ENCODE measurements at places on chromosomes 2 and 18. TPM values are rescaled to one million over a fixed set of nuclear protein-coding genes. Genes with fewer than 3 reads are reported as not detected.

DNA sequence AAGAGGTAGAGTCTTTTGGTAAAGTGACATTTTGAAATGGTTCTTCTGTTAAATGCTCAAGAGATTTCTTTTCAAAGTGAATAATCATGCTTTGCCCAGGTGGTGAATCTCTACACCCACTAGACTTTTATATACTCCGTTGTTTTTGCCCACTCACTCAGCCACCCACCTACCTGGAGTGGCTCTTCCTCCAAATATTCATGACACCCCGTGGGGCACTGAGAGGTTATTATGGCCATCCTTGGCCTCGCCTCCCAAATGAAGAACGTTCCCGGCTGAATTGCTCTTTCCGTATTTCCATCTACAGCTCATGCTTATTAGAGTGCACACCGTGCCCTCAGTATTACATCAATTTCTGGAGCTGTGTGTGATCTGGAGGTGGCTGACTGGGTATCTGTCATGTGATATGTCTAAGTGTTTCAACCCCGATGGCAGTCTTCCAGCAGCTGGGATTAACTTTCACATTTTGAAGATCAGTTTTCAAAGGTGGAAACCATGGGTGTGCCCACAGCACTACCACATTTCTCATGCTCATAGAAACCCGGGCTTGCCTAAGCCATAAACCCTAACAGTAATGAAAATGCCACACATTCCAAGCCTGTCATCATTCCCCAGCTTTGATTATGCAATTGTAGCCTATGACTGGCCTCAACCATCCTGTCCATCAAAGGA is 406.6 kb upstream of the MMADHC start:
- H3K27ac ChIP-seq, result no peak overlapping the region
- H3K36me3 ChIP-seq, result no peaks in the 10 kb centered on the region

GRCh38 chr2:52077159-52077558 is 1045.2 kb upstream of the NRXN1 start:
- no peaks in the 10 kb centered on the region for H3K4me1 ChIP-seq
- no peak overlapping the region for H3K27ac ChIP-seq
- H3K36me3 ChIP-seq, result no peaks in the 10 kb centered on the region
- H3K27me3 ChIP-seq, result no peaks in the 10 kb centered on the region
- H3K4me3 ChIP-seq, result no peak overlapping the region

DNA sequence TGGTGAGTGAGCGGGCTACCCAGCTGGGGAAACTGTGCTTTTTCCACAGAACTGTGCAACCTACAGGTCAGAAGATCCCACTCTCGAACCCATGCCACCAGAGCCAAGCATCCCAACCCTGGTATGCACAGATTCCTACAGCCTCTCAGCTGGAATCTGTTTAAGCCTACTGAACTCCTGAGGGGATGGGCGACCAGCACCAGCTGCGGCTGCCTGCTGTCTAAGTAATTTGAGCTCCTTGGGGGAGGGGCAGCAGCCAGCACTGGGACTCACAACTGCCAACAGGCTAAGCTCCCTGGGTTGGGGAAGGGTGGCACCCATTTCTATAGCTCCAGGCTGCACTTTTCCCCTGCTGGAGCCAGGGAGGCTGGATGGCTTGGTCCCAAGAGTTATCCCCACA is 11.8 kb downstream of the CYP27C1 start:
- H3K27me3 ChIP-seq, result peaks cover 45% of the 10 kb centered on the region
- H3K4me1 ChIP-seq, result no peaks in the 10 kb centered on the region
- no peak overlapping the region for H3K4me3 ChIP-seq
- H3K36me3 ChIP-seq, result no peaks in the 10 kb centered on the region
- DNase-seq, result no peak

GRCh38 chr18:78934551-78935225 is 44.9 kb upstream of the SALL3 start:
- H3K36me3 ChIP-seq, result no peaks in the 10 kb centered on the region
- no peak overlapping the region for H3K4me3 ChIP-seq
- no peak for DNase-seq

- no peak overlapping the region for H3K27ac ChIP-seq
- no peaks in the 10 kb centered on the region for H3K36me3 ChIP-seq
- H3K27me3 ChIP-seq, result no peaks in the 10 kb centered on the region
- H3K4me3 ChIP-seq, result no peak overlapping the region
- no peak for DNase-seq
- H3K4me1 ChIP-seq, result no peaks in the 10 kb centered on the region
Observed at GRCh38 chr2:60246583-60246982, 306.9 kb downstream of the BCL11A start.

DNA sequence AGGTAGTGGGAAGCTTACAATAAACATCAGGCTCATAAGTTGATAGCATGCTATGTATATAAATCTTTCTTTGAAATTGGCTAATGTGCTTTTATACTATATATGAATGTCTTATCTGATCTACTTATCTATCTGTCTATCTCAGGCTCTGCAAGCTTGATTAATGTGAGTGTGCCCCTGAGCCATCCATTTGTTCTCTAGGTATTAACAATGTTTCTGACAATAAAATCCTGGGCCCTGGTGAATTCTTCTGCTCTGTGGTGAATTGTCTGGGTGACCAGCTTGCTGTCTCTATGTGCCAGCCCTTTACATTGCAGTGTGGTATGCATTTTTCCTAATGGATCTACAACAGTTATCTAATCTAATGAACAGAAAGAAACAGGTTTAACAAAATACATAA is 295.9 kb downstream of the HRH4 start:
- H3K27ac ChIP-seq, result no peak overlapping the region
- H3K4me3 ChIP-seq, result no peak overlapping the region
- no peak for DNase-seq
- H3K4me1 ChIP-seq, result no peaks in the 10 kb centered on the region

DNA sequence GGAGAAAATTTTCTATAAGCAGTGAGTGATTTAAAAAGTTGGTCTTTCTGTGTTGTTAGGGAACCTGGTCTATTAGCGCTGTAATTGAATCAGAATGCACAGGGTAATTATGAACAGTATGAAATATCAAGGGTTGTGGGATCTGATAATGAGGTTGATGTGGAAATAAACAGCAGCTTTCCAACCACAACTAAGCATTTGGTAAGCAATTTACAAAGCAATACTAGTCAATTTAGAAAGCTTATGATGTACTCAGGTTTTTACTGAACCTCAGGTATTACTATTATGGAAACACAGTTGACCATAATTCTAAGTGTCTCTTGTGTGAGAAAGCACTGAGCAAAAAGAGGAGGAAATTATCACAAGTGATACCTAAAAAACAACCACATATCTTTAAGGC is 11.0 kb upstream of the SMCHD1 start:
- H3K4me1 ChIP-seq, result peaks cover 22% of the 10 kb centered on the region
- no peak overlapping the region for H3K4me3 ChIP-seq
- no peaks in the 10 kb centered on the region for H3K36me3 ChIP-seq
- DNase-seq, result no peak

GRCh38 chr18:76348267-76349066 is 146.6 kb downstream of the ZNF516 start:
- peaks cover 8% of the 10 kb centered on the region for H3K4me1 ChIP-seq
- no peak overlapping the region for H3K27ac ChIP-seq
- DNase-seq, result no peak
- H3K27me3 ChIP-seq, result peaks cover 2% of the 10 kb centered on the region
- H3K36me3 ChIP-seq, result no peaks in the 10 kb centered on the region

The ARHGEF33 gene
- 0.39 TPM for total RNA-seq

The BMP10 gene
- total RNA-seq, result not detected

The MEP1B gene
- total RNA-seq, result not detected

All from activated CD4-positive, alpha-beta T cell treated with anti-CD3 and anti-CD28 coated beads for 36 hours (primary cell).